NCI-H69 (cell line): ENCODE measurements at places on chromosomes 12 and 14.
A peak's percentile ranks its signal among the peaks of the same experiment; 100 is the strongest.

DNA sequence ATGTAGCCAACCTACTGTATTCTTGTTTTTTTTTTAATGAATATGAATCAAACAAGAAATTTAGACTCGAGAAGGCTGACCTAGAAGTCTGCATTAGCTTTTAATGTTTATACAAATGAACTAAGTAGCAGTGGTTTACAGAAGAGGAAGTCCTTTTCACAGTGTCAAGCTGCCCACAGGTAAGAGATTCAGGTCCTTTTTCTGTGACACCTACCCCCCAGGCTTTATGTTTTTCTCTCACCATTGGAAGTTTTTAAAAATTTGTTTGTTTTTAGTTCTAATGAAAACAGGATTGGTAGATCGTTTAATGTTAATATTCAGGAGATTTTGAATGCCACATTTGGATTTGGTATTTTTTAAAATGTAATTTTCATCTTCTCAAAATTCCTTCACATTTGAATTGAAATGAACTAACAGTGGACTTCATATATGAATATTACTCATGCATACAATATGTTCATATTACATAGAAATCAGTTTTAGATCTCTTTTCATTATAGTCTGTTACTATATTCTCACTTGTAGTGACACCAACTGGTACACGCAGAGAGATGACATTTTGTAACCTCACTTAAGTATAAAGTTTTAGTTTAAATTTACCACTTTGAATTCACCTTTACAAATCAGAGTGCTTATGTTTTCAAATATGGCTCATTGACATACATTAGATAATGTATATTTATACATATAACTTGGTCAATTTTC, 29.7 kb downstream of the ATF7IP start:
- peak; percentile 13 for DNase-seq

DNA sequence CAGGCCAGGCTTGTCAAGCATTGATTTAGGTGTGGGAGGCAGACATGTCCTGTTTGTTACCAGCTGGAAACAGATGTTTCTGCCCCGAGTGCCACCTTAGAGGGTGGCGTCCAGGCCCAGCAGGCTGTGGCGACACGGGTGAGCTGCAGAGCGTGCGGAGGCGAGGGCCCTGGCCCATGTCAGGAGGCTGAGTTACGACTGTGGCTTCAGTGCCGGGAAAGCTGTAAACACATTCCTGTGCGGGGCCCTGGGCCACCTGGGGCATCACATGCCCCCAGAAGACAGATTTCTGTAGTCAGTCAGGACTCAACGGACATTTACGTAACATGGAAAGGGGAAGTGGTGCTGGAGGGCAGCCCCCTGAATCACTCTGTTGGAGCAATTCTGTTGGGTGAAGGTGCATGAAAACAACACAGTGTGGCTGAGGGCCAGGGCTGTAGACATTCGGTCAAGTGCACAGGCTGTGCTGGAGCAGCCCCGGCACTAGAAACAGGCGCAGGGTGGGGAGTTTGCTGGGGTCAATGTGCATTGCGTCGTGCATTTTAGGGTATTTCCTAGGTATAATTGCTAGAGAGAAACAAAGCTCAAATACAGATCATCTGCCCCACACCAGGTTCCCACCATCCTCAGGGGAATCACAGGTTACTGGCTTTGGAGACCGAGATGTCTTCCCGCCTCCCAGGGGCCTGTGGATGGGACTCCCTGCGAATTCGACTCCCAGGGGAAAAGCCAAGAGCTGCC, 291.8 kb downstream of the TMEM121 start:
- no peak for DNase-seq

DNA sequence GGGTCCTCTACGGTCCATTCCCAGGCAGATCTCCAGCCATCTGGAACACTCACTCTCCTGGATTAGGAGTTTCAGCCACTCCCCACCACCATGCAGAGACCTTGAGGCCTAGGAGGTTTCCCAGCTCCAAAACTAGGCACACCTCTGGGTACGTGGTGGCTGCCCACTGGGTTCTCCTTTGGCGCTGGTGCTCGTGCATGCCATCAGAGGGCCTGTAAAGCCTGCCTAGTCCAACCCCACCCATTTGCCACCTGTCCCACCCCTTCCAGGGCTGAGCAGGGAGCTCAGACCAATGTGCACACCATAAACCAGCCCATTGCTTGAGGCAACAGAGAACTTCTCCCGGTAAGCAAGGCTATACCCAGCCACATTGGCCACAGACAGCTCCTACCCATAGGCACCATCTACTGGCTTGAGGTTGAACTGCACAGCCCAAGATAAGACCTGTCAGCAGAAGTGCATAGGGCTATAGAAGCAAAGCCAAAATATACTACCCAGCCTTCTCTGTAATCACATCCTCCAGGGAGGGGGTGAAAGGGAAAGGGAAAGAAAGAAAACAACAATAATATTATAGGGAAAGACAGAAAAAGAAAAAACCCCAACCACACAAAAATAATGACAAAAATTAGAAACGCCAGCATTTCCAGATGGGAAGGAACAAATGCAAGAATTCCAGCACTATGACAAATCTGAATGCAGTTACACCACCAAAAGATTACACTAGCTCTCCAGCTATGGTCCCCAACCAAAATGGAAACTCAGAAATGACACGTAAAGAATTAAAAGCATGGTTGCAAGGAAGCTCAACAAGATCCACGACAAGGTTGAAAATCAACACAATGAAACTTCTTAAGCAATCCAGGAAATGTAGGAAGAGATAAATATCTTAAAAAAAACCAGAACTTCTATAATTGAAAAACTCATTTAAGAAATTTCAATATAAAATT, 111.9 kb upstream of the CCDC175 start:
- peak; percentile 74 for DNase-seq

DNA sequence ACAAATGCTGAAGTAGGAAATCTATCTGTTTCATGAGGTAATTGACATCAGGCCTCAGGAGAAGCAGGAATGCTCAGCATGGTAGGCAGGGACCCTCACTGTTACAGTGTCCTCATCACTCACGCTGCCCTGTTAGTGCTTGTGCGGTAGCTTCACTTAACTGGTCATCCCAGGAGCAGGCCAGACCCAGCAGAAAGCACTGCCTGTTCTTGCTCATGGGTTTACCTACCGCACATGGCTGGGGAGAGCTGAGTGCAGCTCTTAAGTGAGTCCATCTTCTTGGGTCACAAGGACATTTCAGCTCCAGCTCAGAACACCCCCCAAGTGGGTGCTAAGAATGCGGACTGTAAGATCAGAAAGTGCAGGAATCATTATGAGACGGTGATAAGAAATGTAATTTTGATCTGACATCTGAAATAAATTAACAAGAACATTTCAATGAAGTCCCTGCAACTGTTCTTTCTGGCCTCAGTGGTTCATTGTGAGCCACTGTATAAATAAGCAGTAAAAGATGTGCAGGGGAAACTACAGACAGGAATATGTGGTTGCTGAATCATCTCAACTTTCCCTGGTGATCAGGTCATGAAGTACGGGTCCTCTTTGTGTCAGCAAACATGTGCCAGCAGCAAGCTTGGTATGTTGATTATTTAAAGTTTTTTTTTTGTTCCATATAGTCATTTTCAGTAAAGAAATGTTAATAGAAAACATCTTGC, 757.7 kb upstream of the TMEM132C start:
- no peak for DNase-seq

GRCh38 chr12:109202770-109203169, 86.4 kb downstream of the ACACB start:
- peak; percentile 34 for DNase-seq

- peak; percentile 16 for DNase-seq
Observed at GRCh38 chr12:90010089-90010488, 301.5 kb upstream of the ATP2B1 start.

GRCh38 chr12:103956509-103957027, 9.1 kb upstream of the TDG start:
- no peak for DNase-seq

DNA sequence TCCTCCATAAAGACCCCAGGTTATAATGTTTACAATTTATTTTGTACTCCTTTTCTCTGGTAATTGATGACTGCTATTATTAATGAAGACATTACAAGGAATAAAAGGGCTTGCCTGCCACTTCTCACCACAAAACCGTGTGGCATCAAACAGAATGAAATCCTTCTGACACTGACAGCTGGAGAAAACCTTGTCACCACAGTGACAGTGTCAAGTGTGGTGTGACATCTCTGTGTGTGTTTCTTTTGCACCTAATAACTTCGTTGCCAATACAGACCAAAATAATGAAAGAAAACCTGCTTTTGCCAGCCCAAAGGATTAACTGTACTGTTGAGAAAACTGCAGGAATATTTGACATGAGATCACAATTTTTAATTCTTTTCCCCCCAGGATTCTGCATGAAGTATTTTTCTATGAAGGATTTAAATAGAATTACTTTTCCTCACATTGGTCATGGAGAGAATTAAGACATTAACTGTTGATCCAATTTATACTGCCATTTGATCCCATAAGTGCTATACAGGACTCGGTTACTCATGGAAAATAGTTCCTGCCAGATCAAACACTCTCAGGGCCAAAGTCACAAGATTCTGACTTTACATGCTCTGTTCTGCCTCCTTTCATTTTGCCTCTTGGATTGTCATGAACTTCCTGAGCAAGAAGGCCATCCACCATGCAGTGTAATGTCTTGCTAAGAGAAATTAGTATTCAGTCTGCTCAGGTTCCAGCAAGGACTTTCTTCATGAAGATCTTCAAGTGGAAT, 60.4 kb upstream of the IFNG-AS1 start:
- no peak for DNase-seq

- peak; percentile 65 for DNase-seq
Observed at GRCh38 chr12:452667-453210, 7.0 kb upstream of the B4GALNT3 start.

GRCh38 chr12:38424436-38424835, 107.9 kb downstream of the ALG10B start:
- no peak for DNase-seq
